ENCODE measurements at places on chromosomes 1 and 21.
A peak's percentile ranks its signal among the peaks of the same experiment; 100 is the strongest.

GRCh38 chr1:111030590-111030989, 66.9 kb upstream of the LRIF1 start:
- DNase-seq: peak; percentile 7

DNA sequence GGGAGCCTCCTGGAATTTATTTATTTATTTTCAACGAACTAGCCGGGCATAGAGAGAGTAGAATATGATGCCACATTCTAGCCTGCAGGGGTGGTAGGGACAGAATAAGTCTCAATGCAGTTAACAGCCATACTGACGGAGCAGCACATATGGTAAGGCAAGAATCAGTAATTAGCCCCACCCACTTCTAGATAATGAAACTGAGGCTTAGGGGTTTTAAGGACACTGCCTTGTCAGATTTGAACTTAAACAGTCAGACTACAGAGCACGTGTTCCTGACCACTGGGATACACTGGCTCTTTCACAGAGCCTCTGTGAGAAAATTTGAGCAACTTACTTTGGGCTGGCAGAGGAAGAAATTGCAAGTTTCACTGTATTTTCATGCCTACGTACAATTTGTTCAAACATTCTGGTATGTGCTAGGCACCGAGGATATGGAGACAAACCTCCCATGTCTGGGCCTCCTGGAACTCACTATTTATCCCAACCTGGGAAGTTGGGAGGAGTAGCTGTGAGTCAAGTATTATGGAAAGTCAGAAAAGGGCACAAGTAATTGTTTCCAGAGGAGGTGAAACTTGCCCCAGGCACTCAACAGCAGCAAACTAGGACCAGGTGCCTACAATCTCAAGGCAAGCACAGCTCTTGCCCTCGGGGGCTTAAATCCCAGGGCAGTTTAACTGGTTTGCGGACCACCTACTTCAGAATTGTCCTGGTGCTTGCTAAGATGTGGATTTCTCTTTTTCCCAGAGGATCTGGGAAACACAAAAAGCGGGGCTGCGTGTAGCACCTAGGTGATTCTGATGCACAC, 1.6 kb upstream of the CLIC4 start:
- no peak for DNase-seq

DNA sequence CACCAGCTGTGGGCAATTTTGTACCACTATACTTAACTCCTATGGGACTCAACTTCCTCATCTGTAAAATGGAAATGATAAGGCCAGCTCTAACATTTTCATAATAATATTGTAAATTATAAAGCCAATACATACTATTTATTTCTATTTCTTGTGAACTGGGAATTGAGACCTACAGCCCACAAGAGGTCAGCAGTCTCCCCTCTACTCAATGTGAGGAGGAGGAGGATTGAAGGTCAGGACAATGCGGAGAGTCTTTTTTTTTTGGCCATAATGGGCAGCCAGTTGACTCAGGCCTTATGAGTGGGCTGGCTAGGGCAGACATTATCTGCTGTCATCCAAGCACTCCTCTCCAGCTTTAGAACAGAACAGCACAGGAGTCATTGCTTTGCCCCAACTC, 90.5 kb downstream of the NUF2 start:
- DNase-seq: no peak

DNA sequence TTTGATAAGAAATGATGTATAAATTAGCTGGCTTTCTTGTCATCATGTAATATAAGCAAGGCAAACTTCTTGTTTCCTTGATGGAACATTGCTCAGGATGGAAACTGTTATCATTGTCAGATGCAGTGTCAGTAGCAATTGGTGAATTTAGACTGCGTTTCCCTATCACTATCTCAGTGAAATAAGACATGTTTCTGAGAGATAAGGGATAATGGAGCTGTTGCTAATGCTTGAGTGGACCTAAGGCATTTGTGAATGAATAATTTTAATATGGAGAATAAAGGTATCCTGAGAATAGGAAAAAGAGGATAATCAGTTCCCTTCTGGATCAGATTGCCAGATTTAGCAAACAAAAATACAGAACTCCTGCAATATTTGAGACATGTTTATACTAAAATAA, 160.9 kb downstream of the HLX start:
- no peak for DNase-seq

- DNase-seq: no peak
Observed at GRCh38 chr1:91557039-91557690, 56.5 kb downstream of the CDC7 start.

All from DMS79 (cell line).